ENCODE measurements at places on chromosomes 4 and X.

- DNase-seq, result no peak
Observed at GRCh38 chr4:47101453-47101852, 70.1 kb downstream of the GABRB1 start.

- no peak for DNase-seq
Observed at GRCh38 chr4:8410641-8411271, 29.8 kb downstream of the ACOX3 start.

DNA sequence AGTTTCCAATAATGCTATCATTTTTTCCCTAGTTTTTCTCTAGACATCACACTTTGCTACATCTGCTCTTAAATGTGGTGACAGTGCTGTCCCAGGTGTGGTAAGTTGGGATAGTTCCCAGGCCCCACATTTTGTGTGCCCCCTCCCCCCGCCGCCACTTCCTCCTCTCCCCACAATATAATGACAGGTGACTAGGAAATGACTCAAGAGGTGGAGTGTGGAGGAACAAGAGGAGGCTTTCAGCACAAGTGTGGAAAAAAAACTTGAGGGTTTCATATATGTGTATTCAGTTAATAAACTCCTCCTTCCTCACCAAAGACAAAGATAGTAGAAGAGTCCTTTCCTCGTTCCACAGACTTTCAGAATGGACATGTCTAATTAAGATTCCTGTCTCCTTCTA is 18.3 kb upstream of the IL21 start:
- no peak for DNase-seq

DNA sequence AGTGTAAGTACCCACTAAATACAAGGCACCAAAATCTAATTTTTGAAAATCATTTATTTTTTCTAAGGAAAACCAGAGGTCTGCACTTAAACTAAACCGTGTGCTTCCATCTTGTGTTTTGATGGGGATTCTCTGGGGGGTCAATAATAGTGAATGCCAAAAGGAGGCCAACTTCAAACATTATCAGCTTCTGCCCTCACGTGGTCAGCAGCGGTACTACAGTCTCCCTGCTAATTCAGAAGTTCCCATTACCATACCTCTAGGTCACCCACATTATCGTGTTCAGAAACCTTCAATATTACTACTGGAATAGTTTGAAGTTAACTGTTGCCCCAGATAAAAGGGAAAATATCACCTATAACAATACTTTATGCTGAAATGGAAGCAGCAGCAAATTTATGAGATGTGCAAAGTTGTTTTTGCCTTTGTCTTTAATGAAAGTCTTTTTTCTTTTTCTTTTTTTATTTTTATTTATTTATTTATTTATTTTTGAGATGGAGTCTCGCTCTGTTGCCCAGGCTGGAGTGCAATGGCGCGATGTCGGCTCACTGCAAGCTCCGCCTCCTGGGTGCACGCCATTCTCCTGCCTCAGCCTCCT is 17.3 kb downstream of the CTPS2 start:
- no peak for DNase-seq

GRCh38 chr4:64713256-64713840 is 304.1 kb upstream of the TECRL start:
- no peak for DNase-seq

- no peak for DNase-seq
Observed at GRCh38 chr4:186845137-186845842, 121.6 kb upstream of the FAT1 start.

DNA sequence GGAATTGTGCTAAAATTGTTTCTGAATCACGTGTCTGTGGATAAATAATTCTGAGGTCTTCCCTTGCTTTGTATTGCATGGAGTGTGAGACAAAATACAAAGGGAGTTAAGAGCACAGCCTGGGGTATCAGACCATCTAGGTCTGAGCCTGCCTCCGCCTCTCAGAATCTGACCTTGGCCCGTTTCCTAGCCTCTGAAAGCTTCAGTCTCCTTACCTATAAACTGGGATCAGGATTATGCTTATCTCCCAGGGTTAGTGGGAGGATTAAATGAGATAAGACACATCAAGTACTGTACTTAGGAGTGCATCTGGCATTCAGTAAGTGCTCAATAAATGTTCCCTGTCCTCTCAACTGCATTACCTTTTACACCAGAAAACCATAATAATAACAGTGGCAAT is 140.6 kb upstream of the TENM3 start:
- DNase-seq, result no peak

- no peak for DNase-seq
Observed at GRCh38 chrX:132169554-132169953, 41.7 kb upstream of the FRMD7 start.

DNA sequence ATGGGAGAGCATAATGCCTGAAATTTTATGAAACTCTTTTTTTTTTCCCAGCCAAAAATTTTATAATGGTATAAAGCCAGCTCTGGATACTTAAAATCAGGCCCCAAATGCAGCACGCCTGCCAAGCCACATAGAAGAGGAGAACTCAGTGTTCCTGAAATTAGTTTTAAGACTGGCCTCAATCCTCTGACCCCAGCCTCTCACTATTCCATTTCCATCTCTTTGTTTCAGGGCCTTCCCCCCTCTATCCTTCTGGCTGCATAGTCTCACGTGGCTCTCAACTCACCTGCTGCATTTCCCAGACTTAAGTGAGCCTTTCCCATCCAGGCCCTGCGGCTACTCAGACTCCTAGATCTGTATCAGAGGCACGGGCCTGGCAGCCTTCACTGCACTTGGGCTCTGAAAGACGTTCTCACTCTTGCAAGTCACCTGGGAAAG is 5.2 kb upstream of the CBR4 start:
- no peak for DNase-seq

DNA sequence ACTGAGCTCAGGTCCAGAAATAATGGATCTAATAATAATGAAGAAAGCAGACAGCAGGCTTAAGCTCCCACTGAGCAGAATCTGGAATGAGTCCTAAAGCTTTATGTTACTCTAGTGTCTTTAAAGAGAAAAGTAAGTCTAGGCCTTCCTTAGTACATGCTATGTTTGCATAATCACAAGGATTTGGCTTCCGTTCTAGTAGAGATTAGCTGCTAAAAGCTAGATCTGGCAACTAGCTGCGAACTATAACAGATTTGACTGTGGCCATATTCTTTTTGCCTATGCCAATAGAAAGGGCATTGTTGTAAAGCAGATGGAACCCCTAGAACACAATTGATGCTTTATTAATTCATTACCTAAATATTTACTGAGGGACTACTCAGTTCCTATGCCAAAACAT is 19.0 kb downstream of the COX7B2 start:
- DNase-seq, result no peak

- no peak for DNase-seq
Observed at GRCh38 chr4:108683479-108683878, 33.1 kb downstream of the OSTC start.

DNA sequence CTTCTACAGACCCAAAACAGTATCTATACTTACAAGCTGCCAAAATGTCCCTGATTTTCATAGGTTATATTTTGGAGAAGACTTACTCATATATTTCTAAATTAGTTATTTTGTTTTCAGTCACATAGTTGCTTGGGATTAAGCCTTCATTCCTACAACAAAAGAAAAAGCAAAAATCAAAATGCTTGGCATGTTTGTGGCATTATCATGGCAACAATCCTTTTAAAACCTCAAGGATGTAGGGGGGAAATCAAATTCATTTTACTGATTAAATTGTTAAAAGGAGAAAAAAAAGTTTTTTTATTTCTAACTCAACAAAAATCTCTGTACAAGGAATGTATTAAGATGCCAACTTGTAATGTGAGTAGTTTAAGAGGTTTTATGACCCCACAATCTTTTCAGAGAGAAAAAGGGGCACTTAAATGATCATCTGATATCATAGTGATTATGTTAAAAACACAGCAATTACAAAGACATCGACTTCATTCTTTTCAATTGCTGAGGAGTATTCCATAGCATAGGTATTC is 23.5 kb downstream of the TXK start:
- DNase-seq, result no peak

GRCh38 chr4:125520258-125520990 is 205.7 kb downstream of the FAT4 start:
- no peak for DNase-seq

GRCh38 chrX:47690175-47690574 is 31.2 kb upstream of the UXT start:
- no peak for DNase-seq

- DNase-seq, result no peak
Observed at GRCh38 chr4:168699224-168699878, 202.5 kb downstream of the PALLD start.

- no peak for DNase-seq
Observed at GRCh38 chr4:304969-305680, at the start of gene ZNF732. TSS of gene ZNF732 (minus strand) at chr4:305474. CDS start at chr4:305310, 164 bp downstream.

DNA sequence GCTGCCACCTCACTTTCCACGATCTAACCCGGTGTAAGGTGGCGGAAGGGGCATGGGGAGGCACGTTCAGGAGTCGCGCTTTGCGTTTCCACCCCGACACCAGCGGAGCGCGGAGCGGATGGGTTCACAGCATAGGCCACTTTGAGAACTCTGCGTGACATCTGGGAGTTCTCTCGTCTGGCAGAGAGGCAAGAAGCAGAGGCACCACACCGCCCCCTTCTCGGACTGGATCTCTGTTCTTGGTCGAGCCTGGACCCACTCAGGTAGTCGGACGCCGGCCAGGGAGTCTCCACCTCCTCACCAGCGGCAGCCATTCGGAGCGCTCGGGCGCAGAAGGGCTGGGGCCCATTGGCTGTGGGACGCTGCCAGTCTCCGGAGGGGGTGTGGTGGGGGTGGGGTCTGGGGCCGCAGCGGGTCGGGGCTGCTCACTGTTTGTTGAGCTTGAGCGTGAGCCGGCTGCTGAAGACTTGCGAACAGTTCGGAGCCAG is at the start of gene DACH2:
Gene DACH2, plus strand, starts transcription at position 428 of the 488 bp plus-strand sequence.
- DNase-seq, result peak; percentile 5

GRCh38 chr4:168183717-168184571 is 91.6 kb downstream of the ANXA10 start:
- DNase-seq, result no peak

- no peak for DNase-seq
Observed at GRCh38 chrX:22533898-22534297, 261.2 kb downstream of the CBLL2 start.

DNA sequence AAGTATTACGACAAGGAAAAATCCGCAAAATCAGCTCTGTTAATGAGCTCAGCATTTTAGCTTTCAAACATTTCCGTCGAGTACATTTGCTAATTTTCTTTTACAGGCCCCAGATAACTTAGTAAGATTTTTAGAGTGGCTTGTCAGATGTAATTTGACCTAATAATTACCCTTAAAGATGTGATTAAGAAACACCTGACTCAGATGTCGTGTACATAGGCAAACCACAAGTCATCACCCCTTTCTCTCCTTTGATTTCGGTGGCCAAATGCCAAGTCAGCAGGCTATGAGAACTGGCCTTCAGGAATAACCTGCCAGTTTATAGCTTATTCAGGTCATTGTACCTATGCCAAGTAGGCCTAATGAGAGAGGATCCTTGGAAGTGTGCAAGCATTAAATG is 369.6 kb downstream of the PCDH7 start:
- DNase-seq, result no peak

- no peak for DNase-seq
Observed at GRCh38 chr4:80540349-80540748, 204.8 kb downstream of the CFAP299 start.

DNA sequence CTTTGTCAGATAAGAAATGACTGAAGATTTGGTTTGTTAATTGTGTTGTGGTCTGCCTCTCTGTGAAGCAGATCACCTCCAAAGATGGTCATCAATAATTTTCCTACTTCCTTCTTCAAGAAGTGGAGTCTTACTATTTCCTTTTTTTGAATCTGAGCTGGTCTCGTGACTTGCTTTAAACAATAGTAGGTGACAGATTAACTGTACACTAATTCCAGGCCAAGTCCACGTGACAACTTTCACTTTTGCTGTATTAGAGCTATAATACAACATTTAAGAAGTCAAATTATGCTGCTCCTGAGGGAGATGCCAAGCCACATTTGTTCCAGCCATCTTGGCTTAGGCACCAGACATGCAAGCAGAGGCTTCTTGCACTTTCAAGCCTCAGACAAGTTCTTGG is 393.8 kb upstream of the GRID2 start:
- DNase-seq, result no peak

DNA sequence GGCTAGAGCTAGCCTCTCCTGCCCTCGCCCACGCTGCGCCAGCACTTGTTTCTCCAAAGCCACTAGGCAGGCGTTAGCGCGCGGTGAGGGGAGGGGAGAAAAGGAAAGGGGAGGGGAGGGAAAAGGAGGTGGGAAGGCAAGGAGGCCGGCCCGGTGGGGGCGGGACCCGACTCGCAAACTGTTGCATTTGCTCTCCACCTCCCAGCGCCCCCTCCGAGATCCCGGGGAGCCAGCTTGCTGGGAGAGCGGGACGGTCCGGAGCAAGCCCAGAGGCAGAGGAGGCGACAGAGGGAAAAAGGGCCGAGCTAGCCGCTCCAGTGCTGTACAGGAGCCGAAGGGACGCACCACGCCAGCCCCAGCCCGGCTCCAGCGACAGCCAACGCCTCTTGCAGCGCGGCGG is at the start of gene AR:
Gene AR, plus strand, starts transcription at position 204 of the 400 bp plus-strand sequence. CDS start 1,126 bp downstream, outside the sequence.
- peak; percentile 2 for DNase-seq

- DNase-seq, result no peak
Observed at GRCh38 chrX:71225676-71226075, 2.7 kb downstream of the GJB1 start.

GRCh38 chrX:34404386-34405070 is 252.6 kb downstream of the TMEM47 start:
- DNase-seq, result no peak

GRCh38 chrX:46597771-46598170 is 24.2 kb downstream of the CHST7 start:
- no peak for DNase-seq

GRCh38 chr4:138595171-138595570 is 353.0 kb upstream of the SLC7A11 start:
- DNase-seq, result no peak

DNA sequence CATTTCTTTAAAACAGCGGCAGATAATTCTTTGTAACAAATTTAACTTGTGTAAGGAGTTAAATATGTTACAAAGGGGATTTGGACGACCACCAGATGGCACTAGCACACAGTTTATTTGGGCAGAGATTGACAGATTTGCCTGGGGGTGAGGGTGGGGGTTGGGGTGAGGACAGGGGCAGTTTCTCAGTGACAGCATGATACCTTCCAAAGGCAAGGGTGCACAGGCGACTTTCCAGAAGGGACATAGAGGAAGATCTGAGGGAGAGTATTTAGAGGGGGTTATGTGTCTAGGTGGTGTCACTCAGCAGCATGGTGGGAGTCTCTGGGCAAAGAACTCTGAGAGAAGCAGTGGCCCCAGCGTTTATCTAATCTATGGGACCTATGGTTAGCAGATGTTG is 9.6 kb upstream of the TMA16 start:
- DNase-seq, result no peak
